ENCODE measurements at places on chromosomes 12 and 14. TPM values are rescaled to one million over a fixed set of nuclear protein-coding genes. Genes with fewer than 3 reads are reported as not detected.

The ACSM4 gene
- not detected for total RNA-seq

The TAS2R7 gene
- not detected for total RNA-seq

The SERPINA1 gene
- 77.8 TPM for total RNA-seq

The PPP1R1A gene
- total RNA-seq = 3.6 TPM

The TESPA1 gene
- total RNA-seq = not detected

The OVCH1 gene
- 0.52 TPM for total RNA-seq

The HOXC9 gene
- not detected for total RNA-seq

The SLC4A8 gene
- 2.3 TPM for total RNA-seq
